ENCODE measurements at places on chromosomes 4 and X.

GRCh38 chrX:150842198-150842685 lies 56.2 kb downstream of the CD99L2 start:
- DNase-seq: no peak

DNA sequence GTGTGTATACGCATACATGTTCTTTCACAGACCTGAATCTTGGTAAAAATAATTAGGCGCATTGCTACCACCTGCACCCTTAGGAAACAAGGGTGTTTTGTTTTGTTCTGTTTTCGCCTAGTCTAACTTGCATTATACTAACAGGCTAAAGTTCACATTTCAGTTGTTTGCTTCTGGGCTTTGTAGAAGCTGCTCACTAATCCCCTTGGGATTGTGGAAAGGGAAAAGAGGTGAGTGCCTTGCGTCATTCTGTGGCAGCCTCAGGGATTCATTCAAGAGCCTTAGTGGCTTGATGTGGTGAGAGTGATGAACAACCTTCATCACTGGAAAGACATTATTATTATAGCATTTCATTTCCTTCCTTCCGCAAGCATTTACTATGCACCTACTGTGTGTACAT lies 331.1 kb downstream of the ADGRL3 start:
- no peak for DNase-seq

DNA sequence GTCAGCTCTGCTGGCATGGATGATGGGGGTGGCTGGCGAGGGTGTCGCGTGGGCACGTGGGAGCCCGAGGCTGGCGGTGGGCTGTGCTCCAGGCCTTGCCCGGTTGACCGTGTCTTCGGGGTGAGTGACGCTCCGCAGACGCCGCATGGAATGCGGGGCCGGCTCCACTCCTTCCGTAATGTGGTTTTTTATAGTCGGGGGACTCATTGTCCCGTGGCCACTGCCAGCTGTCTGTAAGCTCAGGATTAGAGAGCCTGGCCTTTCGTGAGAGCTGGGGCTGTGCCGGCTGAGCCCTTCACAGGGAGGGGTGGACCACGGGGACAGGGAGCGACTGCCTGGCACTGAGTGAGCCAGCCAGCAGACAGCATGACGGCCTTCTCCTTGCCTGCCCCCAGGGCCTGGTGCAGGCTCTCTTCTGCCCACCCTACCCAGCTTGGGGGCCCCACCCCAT lies 20.4 kb downstream of the DOK7 start:
- DNase-seq: no peak

DNA sequence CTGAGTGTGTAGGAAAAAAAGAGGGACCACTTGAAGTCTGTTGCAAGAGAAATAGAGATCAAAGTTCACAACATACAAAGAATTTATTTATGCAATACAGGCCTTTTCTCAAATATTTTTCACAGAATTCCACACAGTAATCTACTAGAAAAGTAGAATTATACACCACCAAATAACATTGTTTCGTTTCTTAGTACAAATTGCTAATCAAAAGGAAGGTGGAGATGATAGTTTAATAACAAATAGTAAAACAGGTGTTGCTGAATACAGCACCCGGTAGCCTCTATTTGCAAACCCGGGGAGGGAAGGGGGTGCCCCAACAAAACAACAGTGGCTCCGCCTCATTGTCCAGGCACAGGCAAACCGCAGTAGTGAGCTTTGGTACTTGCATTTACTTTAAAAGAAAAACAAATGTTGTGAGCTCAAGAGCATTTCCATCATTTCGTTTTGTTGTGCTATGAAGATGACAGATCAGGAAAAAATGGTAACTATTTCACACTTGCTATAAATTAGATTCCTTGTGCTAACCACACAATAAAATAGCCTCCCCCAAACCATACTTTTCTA lies 186.4 kb downstream of the DCLK2 start:
- DNase-seq: no peak

DNA sequence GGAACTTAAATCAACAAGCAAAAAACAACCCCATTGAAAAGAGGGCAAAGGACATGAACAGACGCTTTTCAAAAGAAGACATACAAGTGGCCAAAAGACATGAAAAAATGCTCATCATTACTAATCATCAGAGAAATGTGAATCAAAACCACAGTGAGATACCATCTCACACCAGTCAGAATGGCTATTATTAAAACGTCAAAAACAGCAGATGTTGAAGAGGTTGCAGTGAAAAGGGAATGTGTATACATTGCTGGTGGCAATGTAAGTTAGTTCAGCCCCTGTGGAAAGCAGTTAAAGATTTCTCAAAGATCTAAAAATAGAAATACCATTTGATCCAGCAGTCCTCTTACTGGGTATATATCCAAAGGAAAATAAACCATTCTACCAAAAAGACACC lies 22.6 kb downstream of the RTL9 start:
- no peak for DNase-seq

GRCh38 chr4:6595897-6596537 lies 21.0 kb downstream of the MAN2B2 start:
- no peak for DNase-seq

DNA sequence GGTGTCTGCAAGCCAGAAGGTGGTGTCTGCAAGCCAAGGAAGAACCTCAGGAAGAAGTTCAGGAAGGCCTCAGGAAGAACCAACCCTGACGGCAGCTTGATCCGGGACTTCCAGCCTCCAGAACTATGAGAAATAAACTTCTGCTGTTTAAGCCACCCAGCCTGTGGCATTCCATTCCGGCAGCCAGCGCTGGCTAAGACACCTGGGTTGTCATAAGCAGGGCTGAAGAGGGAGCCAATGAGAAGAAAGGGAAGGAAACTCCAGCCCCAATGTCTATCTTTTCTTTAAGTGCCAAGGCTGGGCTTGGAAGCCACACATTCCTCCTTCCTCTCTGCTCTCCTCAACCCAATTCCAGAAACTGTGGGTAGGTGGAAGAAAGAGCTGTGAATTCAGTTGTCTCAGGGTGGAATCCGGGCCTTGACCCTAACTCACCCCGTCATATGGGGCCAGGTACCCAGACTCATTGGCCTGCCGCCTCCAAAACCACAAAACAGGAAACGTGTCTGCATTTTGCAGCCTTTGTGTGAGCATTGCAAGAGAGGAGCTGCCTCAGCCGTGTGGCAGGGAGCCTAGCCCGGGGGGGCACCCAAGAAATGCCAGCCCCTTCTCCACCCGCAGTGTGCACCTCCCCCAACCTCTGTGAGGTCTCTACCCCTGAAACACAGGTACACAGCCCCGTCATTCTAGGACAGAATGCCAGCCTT lies 26.8 kb downstream of the CRMP1 start:
- DNase-seq: no peak

DNA sequence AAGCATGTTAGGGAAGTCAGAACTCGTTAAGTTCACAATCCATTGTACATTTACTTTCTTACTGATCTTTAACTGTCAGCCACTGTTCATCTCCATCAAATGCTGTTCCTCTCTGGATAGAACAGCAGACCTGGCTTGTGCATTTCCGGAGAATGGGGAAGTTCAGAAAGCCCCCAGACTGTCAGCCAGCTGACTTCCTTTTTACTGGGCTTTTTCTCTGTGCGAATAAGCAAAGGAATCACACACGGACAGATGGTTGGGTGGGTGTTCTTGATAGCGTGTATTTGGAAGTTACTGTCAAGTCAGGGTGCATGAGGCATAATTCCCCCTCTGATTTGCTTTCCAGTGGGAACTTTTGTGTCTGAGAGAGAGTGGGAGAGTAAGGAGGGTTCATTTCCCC lies 56.8 kb downstream of the TSPAN7 start:
- DNase-seq: no peak

GRCh38 chrX:13754765-13755164 lies 20.2 kb downstream of the OFD1 start:
- no peak for DNase-seq

DNA sequence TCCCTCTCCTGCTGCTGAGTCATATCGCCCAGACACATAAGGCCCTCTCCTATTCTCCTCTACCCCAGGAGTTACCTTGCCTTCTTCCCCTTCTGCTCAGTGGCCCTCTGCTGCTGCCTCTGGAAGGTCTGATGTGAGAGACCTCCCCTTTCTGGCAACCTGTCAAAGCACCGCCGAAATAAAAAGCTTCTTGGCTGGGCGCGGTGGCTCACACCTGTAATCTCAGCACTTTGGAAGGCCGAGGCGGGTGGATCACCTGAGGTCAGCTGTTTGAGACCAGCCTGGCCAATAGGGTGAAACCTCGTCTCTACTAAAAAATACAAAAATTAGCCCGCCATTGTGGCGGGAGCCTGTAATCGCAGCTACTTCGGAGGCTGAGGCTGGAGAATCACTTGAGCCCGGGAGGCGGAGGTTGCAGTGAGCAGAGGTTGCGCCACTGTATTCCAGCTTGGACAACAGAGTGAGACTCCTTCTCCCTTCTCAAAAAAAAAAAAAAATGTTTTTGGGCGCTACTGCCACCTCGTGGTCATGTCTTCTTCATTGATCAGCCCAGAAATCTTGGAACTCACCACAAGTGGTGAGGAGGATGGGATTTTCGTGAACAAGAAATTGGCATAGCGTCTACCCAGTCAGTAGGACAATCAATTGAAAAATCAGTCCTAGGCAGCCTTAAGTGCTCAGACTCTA lies 8.6 kb upstream of the ZXDA start:
- DNase-seq: no peak

GRCh38 chrX:105865709-105866108 lies 43.4 kb downstream of the NRK start:
- DNase-seq: no peak

DNA sequence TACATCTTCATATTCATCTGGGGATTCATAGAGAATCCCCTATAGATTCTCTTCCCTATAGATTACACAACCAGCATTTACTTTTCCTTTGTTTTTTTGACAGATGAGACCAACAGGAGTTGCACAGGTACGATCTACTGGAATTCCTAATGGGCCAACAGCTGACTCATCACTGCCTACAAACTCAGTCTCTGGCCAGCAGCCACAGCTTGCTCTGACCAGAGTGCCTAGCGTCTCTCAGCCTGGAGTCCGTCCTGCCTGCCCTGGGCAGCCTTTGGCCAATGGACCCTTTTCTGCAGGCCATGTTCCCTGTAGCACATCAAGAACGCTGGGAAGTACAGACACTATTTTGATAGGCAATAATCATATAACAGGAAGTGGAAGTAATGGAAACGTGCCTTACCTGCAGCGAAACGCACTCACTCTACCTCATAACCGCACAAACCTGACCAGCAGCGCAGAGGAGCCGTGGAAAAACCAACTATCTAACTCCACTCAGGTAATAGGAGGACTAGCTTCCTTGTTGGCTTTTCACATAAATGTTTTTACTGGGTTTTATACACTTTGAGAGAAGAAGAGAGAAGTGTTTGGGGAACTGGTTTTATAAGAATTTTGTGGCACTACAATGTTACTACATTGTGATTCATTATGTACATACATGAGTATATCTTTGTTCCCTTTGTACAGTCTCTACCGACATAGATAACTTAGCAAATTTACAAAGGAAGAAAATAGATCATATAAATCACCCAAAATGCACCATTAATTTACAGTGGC lies 137.2 kb downstream of the DIPK2B start:
- no peak for DNase-seq

- DNase-seq: no peak
Observed at GRCh38 chr4:12724510-12724909, 759.6 kb downstream of the RAB28 start.

- no peak for DNase-seq
Observed at GRCh38 chr4:138301536-138301935, 59.4 kb upstream of the SLC7A11 start.

DNA sequence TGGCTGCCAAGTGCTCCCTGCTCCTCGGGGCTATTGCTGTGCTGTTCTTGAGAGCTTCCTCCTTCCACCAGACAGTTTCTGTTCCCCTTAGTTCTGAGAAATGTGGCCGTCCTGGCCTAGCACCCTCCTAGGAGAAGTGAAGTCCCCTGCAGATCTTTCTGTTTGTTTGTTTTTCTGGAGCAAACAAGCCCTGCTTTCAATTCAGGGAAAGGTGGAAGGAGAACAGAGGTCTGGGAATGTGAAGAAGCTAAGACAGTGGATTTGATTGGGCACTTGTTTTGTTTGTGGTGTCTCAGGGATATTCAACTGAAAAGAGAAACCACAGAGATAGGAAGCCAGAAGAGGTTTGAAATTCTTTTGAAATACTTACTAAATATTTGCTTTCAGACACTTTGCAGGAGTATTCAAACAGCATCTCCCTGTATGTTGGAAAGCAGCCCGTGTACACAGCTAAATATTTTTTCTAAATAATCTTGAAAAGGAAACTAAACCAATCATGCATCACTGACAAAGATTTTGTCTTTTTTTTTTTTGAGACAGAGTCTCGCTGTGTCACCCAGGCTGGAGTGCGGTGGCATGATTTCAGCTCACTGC lies 36.5 kb upstream of the PPM1K start:
- no peak for DNase-seq

GRCh38 chr4:171846232-171846631 lies 33.0 kb downstream of the GALNTL6 start:
- no peak for DNase-seq

- DNase-seq: no peak
Observed at GRCh38 chrX:276581-277201, 4.5 kb upstream of the PLCXD1 start.

- no peak for DNase-seq
Observed at GRCh38 chr4:181291615-181292014, 951.6 kb upstream of the TENM3 start.

GRCh38 chrX:93874554-93874953 lies 200.5 kb downstream of the FAM133A start:
- no peak for DNase-seq

DNA sequence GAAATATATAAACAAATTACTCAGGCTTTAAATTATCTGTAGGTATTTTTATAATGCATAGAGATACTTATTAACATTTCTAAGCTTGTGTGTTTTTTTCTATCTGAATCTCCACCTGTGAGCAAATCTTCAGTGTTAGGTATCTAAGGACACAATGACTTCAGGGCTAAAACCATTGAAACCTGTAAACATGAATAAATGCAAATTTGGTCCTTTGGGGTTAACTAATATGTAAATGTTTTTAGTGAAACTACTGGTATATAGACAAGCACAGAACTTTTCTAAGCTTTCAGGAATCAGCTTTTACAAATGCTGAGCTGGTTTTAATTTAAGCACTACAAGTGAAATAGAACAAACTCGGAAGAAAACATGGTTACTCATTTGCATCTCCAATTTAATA lies 147.9 kb downstream of the FBXO8 start:
- DNase-seq: no peak

DNA sequence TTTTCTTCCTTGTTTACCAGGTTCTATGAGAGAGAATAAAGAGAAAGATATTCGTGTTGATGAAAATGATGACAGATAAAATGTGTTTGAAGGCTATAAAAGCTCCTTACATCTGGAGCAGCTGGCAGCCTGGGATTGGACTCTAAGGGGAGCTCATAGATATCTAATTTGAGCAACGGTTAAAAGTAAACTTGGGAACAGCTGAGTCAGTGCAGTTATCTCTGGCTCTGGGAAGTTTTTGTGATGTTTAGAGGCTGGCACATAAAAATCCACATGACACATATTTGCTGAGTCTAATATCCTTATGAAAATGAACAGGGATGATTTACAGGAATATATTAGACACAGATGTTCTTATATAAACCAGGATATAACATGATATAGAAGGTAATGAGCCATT lies 331.8 kb upstream of the TENM3 start:
- no peak for DNase-seq

GRCh38 chrX:31331928-31332327 lies 260.1 kb upstream of the FTHL17 start:
- DNase-seq: no peak

Data from activated T-helper 1 cell treated with anti-CD3 and anti-CD28 coated beads, Interleukin-2, amount 50 U/mL, for 16 hours (primary cell).